ENCODE measurements at places on chromosomes 12 and 14. TPM values are rescaled to one million over a fixed set of nuclear protein-coding genes. Genes with fewer than 3 reads are reported as not detected.

ACSM4 gene
- total RNA-seq: not detected

TCL1B gene
- total RNA-seq: not detected

SHMT2 gene
- 68.2 TPM for total RNA-seq

FGF6 gene
- not detected for total RNA-seq

TRMT5 gene
- total RNA-seq: 7.3 TPM

TAS2R7 gene
- total RNA-seq: not detected

KRT75 gene
- 5.2 TPM for total RNA-seq

All from lower leg skin (tissue), 4 donors.